ENCODE measurements at places on chromosomes 7 and 10.

GRCh38 chr7:52507546-52508255 is 527.7 kb upstream of the POM121L12 start:
- no peak for DNase-seq

GRCh38 chr7:66250711-66251110 is 45.6 kb downstream of the TPST1 start:
- no peak for DNase-seq

DNA sequence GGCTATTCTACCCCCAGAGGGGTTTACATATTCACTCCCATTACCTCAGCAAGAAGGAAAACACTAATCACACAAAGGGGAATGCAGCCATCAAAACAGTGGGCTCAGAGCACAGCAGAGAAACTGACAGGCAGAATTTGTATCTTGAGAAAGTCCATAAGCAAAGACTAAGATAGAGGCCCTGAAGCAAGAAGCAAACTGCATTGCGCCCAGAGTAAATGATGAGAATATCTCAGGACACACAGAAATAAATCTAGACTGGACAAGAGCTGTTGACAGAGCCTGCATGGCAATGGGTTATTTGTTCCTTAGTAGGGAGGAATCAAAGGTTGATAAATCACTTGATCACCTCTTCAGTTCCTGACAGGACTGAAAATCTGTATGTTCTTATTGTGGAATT is 440.7 kb upstream of the CELF2 start:
- no peak for DNase-seq

GRCh38 chr7:106853250-106853908 is 11.7 kb upstream of the PIK3CG start:
- DNase-seq = no peak

DNA sequence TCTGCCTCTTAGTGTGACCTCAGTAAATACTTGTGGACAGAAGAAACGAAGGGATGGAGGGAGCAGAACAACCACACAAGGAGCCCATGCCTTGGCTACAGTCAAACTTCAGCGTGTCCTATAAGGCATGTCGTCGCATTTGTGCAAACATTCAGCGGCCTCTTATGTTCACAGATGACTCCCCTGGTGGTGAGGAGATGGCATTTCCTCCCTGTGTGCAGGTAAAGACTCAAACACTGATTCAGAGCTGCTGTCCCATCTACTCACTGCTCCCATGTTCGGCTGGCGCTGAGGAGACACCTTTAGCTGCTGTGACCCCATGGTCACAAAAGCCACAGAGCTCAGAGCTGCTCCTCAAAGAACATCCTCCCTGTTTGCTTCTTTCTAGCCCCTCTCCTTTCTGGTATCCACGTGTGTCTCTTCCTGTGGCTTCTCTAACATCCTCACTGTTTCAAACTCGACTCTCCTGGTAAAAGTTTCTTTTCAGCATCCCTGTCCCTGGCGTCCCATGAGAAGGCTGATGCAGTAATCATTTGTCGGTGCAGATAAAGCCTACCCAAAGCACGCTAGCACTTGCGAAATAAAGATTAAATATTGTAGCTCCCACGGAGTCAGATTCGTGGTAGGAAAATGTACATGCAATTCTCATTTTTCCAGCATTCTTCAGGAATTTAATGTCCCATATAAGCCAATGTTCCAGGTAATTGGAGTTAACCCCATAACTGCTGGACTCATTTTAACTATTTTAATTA is 124.9 kb upstream of the NEBL start:
- no peak for DNase-seq

DNA sequence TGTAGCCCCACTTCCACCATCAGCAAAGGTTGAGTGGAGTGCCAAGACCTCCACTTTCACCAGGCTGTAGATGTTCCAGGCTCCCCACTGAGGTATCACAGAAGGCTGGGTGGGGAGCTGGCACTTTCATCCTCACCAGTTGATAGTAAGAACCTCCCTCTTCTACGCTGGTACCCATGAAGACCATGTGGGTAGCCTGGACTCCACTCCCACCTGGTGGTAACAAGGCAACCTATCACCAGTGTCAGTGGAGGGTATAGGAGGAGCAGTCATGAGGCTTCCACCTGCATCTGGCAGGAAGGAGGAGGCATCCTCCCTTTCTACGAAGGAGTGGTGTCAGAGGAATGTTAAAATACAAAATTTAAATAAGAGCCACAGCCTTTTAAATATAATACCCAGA is 4.4 kb downstream of the SMIM30 start:
- peak; percentile 10 for DNase-seq

DNA sequence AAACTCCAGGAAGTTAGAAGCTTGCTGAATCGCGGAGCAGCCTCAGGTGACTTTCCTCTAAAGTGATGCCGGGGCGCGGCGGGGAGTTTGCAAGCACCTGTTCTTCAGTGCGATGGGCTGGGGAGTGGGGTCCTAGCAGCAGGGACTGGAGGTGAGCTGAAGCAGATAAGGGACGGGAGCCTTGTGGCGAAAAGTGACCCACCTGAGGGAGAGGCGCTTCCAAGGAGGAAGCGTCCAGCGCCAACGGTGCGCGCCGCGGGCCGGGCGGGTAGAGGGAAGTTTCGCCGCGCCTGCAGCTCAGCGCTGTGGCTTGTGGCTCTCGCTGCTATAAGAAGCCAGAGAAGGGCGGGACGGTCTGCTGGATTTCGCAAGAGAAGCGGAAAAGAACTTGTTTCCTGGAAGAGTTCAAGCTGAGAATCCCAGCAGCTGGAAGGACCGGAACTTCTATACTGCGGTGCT is at the start of gene STEAP4:
Gene STEAP4 (minus strand): TSS at position 305 of the 459 bp plus-strand sequence. CDS start 22,625 bp downstream, outside the sequence.
- no peak for DNase-seq

DNA sequence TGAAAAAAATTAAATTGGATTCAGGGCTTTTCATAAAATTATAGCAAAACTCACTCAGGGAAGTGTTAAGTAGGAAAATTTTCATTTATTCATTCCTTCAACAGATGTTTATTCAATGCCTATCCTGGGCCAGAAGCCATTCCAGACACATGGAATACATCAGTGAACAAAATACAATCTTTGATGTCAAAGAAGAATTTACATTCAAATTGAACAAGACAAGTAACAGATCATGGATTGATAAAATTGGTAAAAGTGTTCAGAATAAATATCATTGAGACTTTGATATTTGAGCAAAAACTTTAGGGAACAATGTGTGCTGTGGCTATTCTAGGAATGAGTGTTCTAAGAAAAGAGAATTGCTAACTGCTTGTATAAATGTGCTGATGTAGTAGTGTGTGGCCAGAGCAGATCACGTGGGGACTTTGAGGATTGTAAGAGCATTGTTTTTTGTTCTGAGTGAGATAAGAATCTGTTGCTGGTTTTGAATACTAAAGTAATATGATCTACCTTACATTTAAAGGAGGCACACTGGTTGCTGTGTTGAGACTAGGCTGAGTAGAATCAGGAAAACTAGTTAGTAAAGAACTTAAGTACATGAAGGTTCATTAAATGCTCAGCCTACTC is 957.2 kb downstream of the PCDH15 start:
- no peak for DNase-seq

DNA sequence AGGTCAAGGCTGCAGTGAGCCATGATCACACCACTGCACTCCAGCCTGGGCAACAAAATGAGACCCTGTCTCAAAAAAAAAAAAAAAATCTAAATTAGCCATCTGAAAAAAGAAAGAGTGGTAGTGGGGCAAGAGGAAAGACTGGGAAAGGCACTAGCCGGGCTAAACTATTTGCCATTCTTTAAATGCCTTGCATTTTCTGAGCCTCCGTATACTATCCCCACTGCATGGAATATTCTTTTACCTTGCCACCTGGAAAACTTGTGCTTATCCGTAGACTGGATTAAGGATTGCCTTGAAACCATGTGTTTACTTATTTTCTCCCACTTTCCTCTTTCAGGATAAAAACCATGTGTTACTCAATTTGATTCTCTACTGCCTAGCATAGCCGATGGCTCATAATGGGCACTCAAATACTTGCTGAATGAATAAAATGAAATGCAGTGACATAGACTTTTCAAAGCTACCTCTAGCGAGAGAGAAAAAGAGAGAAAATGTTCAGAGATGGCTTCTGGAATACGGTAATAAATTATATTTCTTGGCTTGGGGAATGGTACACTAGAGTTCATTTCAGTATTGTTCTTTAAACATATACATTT is 30.6 kb downstream of the HYCC1 start:
- no peak for DNase-seq
